ENCODE measurements at places on chromosomes 3 and 15.

GRCh38 chr3:72324253-72324811 lies 523.9 kb downstream of the SHQ1 start:
- no peak for DNase-seq

- DNase-seq = no peak
Measured at GRCh38 chr3:65713016-65713415, 325.7 kb downstream of the MAGI1 start.

GRCh38 chr3:22594990-22595389 lies 608.1 kb upstream of the UBE2E2 start:
- DNase-seq = no peak

DNA sequence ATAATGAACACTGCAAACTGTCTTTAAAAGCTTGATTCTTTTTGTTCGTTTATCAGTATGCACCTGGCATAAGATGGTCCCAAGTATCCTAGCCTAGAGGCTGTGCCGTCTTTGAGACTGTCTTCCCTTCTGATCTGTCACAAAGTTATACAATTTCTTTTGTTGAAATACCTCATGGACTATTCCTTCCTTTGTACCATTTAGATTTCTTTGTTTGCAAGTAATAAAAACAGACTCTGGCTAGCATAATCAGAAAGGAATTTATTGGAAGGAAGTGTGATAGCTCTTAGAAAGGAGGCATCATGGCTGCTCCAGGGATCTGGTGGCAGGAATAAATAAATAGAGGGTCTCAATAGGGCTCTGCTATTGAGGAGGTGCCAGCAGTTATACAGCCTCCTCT lies 280.4 kb downstream of the SLC9A9 start:
- no peak for DNase-seq

DNA sequence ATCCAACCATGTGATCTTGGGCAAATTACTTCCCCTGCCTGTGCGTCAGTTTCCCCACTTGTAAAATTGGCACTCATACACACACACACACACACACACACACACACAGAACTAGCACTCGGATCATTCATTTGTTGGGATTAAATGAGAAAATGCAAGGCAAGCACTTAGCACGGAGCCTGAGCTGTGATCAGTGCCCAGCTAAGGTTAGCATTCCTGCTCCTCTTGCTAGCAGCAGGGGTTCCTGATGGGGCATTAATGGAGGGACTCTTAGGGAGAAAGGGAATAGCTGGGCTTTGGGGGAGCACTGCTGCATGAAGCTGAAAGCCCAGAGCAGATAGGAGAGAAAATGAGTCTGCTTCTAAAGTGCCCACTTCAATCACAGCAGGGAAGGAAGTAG lies 187.7 kb upstream of the C2CD4B start:
- DNase-seq = no peak

DNA sequence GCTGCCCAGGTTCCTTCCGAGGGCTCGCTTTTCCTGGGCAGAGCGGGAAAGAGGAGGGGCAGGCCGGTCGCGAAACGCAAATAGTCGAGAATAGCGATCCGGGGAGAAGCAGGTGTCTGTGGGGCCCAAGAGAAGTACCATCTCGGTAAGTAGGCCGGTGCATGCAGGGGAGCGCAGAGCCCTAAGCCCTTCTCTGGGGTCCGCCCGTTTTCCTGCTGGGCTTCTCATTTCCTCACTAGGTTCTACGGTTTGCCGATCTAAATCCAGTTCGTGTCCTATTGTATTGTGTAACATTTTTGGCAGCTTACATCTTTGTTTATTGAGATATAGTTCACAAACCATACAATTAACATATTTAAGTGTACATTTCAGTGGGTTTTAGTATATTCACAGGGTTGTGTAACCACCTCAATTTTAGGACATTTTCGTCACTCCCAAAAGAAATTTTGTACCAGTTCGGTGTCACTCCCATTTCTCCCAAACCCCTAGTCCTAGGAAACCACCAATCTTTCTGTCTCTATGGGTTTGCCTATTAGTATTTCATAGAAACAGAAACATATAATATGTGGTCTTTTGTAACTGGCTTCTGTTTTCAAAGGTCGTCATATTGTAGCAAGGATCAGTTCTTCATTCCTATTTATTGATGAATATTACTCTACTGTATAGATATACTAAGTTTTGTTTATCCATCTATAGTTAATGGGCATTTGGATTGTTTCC lies 6.8 kb upstream of the TRIM69 start:
- DNase-seq = peak; percentile 43

Measured in glutamatergic neuron (in vitro differentiated cells).